BE2C (cell line): ENCODE measurements at places on chromosomes 6 and 20.

DNA sequence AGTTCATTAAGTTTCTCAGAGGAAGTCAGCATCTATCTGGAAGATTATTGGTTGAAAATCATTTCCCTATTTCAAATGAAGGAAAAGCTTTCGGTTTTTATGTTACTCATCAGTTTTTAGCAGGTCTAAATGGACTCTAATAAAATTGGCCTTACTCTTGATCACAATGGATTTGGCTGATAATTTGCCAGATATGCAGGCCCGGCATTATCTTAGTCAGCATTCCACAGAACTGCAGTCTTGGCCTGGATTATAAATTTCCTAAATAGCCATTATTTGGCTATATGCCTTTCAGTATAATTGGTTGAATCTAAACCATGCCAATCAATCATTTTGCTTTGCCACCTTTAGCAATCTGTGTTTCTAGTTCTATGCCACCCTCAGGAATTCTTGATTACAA lies 91.7 kb upstream of the KCNQ5 start:
- DNase-seq: no peak

GRCh38 chr20:45306431-45306982 lies at the start of gene RBPJL:
Gene RBPJL, plus strand, starts transcription at chr20:45306840. Its CDS starts 83 bp downstream, at chr20:45306923.
- DNase-seq: no peak

DNA sequence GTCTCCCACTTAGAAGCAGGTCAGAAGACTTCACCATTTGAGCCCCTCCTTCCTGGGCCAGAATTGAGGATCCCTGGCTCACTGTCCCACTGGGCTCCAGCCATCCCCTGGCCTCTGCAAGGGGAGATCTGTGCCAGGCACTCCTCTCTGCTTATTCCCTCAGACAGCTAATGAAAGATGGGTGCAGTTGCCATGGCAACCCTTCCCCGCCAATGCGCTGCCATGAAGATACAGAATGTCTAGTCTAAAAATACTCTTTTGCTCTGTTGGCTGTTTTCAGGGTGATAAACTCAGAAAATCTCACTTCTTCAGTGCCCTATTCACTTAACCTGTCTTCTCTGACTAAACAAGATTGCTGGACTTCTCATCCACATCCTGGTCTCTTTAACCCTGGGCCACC lies 13.6 kb upstream of the TTLL2 start:
- no peak for DNase-seq

GRCh38 chr6:6470123-6470522 lies 118.4 kb upstream of the LY86 start:
- DNase-seq: no peak

- no peak for DNase-seq
These were observed 711.3 kb upstream of the GJE1 start for GRCh38 chr6:141421378-141421777.

DNA sequence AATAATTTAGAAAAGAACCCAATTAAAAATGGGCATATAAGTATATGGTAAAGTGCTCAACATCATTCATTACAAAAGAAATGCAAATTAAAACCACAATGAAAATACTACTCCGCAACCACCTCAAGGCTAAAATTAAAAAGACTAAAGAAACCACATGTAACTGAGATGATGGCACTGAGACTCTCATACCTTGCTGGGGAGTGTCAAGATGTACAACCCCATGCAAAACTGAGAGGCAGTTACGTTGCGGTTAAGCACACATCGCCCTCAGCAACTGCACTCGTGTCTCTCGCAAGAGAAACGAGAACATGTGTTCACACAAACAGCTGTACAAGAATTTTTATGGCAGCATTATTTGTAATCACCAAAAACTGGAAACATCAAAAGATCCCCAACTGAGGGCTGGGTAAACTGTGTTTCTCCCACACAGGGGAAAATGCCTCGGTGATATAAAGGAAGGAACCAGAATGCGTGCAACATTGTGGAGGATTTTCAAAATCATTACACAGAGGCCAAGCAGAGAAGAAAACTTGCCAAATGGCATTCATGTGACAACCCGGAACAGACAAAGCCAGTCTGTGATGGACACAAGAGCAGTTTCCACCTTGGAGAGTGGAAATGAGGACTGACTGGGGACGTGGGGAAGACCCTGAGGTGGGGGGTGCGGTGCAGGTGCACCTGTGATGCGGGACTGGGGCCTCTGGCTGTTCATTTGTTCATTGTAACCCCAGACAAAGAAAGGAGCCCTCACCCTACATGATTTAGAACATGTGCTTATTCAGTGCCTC lies 144.9 kb downstream of the WDR27 start:
- DNase-seq: no peak
